ENCODE measurements at places on chromosomes 12 and 14. TPM values are rescaled to one million over a fixed set of nuclear protein-coding genes. Genes with fewer than 3 reads are reported as not detected.

ANO2 gene
- not detected for polyA plus RNA-seq

HNF1A gene
- polyA plus RNA-seq, result 0.06 TPM

DNA sequence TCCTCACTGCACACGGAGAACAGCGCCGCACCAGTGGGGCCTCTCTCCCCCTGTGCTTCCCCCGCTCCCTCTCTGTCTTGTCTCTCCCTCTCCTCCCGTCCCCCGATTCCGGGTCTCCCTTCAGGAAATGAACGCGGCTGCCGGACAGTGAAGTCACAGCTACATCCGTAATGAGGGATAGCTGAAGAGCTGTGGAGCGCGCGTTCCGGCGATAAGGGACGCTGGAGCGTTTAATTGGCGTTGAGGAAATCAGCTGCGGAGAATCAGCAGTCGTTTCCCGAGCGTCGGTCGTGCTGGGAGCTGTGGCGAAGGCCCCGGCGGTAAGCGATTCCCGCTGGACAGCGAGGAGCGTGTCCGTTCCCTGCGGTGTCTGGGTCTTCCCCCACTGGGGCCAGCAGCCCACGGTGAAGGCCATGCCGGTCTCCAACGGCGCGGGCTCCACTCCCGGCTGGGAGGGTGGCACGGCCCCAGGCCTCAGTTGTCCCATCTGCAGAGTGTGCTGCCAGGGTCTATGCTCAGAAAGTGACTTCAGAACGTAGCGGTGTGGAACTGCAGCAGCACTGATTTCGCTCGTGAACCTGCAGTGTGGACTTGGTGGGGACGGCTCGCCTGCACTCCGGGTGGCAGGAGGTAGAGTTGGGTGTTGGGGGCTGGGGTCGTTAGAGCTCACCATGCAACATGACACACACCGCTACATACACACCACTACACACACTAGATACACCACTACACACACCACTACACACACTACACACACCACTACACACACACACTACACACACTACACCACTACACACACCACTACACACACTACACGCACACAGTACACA is 10.9 kb downstream of the NOC4L start:
- DNase-seq, result no peak

- DNase-seq, result no peak
Measured at GRCh38 chr12:76634133-76634532, 74.6 kb upstream of the OSBPL8 start.

DNA sequence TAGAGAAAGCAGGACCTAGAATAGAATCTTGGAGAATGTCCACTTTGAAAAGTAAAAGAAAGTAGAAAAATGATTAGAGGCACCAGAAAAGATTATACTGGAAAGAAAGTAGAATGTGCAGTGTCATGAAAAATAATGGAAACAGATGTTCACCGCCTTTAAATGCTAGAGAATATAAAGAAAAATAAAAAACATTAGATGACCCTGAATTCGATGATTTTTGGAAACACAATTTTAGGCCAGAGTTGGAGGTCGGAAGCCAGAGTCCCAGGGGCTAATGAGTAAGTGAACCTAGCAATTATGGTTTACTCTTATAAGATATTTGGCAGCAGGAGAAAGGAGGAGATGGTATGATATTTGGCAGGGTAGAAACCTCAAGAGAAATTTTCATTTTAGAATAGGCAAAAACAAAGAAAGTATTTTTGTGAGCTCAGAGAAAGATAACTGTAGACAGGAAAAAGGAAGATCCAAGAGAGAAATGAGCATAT is 37.7 kb downstream of the GYS2 start:
- DNase-seq, result no peak

DNA sequence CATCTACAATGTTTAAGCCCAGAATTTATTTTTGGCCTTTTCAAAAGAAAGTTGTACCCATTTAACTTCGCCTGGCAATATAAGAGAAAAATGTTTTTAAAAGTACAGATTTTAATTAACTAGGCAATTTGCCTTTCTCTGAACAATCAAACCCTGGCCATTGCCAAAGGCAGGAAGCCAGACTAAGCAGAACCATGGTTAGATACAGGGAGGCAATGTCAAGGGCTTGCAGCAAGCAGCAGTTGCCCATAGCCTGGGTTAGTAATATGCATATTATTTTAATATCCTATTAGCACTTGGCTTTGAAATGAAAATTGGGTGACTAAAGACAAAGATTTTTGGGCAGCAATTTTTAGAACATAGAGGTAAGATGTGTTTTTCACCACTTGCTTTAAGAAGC is 51.1 kb upstream of the FRMD6 start:
- DNase-seq, result no peak

GRCh38 chr14:76330411-76331327 is 45.3 kb upstream of the ESRRB start:
- no peak for DNase-seq

Data from IMR-90 (cell line).